ENCODE measurements at places on chromosomes 16 and 17. TPM values are rescaled to one million over a fixed set of nuclear protein-coding genes. Genes with fewer than 3 reads are reported as not detected.
A peak's percentile ranks its signal among the peaks of the same experiment; 100 is the strongest.

DNA sequence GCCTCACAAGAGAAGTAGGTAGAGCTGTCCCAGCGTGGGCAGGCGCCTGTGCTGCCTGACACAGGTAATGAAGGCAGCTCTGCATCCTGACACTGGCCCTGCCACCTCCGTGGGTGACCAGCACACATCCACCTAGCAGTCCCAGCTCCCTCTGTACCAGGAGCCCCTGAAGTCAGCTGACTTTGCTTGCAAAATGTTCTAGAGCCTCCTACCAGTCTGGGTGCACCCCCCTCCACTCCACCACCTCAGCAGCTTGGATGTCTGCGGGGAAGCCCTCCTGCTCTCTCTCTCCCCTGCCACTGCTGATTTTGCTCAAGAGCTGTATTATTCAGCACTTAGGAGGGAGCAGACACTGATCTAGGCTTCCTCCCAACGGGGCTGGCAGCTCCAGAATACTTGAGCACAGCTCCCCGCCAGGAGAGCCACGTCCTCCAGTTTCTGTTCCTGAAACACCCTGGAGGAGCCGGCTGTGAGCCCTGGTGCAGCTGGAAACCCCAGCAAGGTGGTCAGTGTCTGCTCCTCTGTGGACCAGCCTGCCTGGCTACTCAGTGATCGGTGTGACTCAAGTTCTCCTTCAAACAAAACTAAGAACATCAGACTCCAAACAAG, 1.0 kb downstream of the RNF166 start:
- DNase-seq = peak; percentile 55

The MYH2 gene
- total RNA-seq = not detected

DNA sequence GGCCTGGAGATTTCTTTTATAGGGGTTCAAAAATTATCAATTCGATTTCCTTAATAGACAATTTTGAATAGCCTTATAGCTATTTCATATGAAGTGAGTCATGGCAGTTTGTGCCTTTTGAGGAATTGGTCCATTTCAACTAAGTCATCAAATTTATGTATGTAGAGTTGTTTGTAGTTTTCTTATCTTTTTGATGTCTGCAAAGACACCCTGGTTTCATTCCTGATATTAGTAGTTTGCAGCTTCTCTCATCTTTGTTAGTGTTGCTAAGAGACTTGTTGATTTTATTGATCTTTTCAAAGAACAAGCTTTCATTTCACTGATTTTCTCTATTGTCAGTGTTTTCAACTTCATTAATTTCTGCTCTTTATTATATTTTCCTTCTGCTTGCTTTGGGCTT, 44.2 kb downstream of the N4BP1 start:
- no peak for DNase-seq

DNA sequence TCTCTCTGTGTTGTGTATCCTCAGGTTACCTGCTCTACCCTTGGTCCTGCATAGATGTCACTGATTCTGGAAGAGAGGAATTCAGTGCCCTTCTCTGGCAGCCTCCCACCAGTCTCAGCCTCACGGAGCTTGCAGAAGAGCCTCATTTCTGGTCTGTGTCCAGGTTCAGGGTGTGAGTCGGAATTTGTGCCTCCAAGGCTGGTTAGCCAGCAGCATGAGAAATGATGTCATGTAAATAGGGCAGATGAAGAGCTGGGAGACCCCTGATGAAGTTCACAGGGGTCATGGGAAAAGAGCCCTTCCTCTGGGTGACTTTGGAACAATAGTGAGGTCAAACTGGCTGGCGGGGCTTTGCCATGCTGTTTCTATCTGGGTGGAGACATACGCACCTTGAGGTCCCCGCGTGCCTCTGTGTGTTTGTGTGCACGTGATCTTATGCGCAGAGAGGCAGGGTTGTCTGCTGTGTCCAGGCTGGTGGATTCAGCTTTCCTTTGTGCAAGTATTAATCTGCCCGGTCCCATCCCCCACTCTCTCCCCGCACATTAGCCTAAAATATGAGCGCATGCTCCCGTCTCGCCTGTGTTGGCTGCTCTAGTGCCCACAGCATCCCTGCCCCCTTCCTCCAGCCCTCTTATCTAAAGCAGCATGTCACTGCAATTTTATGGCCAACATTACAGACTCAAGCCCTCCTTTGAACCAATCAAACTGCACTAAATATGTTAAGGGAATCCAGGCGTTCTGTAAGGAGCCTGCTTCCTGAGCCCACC, 256.3 kb upstream of the ZFHX3 start:
- DNase-seq = no peak

DNA sequence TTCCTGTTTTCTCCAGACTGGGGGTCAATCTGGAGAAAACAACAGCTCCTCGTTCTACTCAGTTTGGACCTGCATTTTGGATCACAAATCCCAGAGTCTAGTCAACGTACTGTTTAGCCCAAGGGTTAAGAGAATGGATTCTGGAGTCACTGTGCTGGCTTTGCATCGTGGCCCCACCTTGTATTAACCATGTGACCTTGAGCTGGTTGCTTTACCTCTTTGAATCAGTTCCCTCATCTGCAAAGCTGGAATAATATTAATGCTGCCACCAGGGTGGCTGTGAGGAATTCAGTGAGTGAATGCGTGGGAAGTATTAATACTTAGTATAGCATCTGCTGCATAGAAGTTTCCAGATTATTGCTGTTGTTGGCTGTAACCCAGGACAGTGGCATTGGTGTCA, 11.3 kb upstream of the DHRS7C start:
- DNase-seq = no peak

- peak; percentile 63 for DNase-seq
These were observed 32.3 kb upstream of the HS3ST3A1 start for GRCh38 chr17:13634021-13634420.

DNA sequence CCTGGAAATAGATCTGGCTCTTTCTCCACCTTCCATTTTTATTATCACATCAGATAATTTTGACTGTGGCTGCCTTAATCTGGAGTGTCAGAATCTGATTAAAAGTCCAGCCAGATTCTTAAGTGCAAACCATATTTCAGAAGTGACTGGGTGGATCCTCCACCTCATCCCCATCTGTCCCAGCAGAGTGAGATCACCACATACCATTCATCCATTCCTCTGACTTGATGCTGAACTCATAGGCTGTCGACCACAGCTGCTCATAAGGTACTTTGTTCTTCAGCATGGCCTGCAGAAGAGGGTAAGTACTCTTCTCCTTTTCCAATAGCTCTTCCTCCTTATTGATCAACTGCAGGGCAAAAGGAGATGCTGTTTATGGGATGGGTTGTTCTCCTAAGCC, 53.5 kb downstream of the DNAH3 start:
- peak; percentile 32 for DNase-seq

DNA sequence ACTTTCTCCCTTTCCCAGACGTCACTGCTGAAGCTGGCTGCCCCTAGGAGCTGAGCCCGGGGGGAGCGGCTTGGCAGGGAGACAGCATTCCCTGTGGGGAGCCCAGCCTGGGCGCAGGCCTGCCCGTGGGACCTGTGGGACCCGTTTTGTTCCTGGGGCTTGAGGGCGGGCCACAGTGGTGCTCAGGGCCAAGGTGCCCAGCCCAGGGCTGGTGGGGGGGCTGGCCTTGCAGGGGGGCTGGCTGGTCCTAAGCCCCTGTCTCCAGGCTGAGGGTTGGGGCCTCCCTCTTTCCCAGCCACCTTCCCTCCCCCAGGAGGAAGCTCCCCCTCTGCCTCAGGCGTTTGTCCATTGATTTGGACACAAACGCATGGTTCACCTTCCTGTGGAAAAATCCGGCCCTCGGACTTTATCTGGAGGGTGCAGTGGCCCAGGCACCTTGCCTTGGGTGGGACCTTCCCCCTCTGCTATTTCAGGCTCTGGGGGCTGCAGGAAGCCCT, 4.4 kb downstream of the NHERF2 start:
- no peak for DNase-seq

GRCh38 chr17:45155483-45155882, 6.2 kb upstream of the HEXIM2 start:
- no peak for DNase-seq

DNA sequence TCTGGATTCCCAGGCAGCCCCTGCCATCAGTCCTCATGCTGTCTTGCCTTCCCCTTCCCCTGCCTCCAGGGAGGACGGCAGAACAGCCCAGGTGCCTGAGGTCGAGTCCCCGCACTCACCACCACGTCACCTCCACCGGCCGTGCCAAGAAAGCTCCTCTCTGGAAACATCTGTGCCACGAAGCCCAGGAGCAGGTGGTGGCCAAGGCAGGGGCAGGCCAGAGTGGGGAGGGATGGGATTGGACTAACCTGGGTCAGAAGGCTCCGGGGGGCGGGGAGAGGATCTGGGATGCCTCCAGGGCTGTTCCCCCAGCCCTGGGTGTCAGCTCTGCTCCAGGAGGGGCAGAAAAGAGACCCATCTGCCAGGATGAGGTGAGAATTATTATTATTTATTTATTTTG, 7.4 kb upstream of the DPEP1 start:
- DNase-seq = no peak

GRCh38 chr16:57732037-57732436, 3.5 kb upstream of the KATNB1 start:
- peak; percentile 77 for DNase-seq

The SLFN14 gene
- total RNA-seq = not detected

GRCh38 chr16:4767872-4768548, 1.0 kb upstream of the ZNF500 start:
- peak; percentile 47 for DNase-seq

DNA sequence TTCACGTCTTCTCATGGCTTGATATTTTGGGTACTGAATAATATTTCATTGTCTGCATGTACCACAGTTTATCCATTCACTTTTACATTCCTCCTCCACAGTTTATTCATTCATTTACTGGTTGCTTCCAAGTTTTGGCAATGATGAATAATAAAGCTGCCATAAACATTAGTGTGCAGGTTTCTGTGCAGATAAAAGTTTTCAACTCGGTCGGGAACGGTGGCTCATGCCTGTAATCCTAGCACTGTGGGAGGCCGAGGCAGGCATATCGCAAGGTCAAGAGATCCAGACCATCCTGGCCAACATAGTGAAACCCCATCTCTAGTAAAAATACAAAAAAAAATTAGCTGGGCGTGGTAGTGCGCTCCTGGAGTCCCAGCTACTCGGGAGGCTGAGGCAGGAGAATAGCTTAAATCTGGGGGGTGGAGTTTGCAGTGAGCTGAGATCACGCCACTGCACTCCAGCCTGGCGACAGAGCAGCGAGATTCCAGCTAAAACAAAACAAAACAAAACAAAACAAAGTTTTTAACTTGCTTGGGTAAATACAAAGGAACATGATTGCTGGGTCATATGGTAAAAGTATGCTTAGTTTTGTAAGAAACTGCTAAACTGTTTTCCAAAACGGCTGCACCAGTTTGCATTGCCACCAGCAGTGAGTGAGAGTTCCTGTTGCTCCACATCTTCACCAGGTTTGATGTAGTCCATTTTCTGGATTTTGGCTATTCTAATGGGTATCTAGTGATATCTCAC, 89.5 kb downstream of the WWP2 start:
- DNase-seq = peak; percentile 66

- DNase-seq = peak; percentile 86
These were observed 17.2 kb upstream of the ALOX15 start for GRCh38 chr17:4658478-4659305.

DNA sequence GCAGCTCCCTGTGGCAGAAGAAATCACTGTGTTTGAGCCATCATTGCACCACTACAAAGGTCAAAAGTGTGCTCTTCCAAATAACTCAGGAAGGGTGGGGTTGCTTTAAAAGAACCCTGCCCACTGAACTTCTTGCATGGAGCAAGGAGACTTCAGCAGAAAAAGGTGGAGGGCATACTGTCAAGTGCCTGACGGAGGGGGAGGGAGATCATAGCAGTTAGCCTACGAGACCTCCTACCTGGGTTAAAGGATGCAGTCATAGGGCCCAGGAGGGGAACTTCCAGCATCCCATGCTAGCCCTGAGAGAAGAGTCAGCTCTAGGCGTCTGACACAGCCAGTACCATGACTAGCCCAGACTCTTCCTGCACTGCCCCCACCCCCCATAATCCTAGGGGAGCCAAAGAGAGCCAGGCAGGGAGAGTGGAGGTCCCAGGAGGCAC, 45.3 kb upstream of the MSI2 start:
- no peak for DNase-seq

DNA sequence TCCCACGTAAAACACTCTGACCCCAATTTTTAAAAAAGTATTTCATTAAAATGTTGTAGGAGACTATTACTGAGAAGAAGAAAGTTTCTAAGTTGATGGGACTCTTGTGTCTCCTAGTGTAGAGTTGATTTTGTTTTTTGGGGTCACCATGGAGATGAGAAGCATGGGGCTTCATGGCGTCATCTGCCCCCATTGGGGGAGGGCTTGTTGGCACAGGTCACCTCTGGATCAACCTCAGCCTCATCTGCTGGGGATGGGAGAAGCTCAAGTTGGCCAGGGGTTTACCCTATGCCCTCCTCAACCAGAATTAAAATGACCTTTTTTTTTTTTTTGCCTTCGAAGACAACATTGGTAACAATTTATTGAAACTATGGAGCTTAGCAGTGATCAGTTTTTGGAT, 28.3 kb downstream of the MSI2 start:
- no peak for DNase-seq
